ENCODE measurements at places on chromosomes 1 and 21.

DNA sequence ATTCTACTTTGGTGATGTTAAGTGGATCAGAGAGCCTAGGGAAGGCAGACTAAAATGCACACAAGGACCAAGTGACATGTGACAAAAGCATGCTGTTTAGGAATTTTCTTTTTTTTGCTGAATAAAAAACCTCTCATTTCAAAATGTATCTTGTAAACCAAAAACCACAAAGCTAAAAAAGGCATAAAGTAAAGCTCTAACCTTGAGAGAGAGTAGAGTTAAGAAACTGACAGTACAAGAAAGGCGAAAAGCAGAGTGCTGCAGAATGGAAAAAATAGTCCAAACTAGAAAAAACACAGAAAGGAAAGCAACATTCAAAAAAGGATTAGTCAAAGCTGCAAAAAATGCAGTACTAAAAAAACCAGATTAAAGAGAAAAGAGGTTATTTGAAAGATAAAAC is 76.5 kb downstream of the EPS15 start:
- no peak for DNase-seq

GRCh38 chr1:81827942-81828341 is 27.2 kb downstream of the ADGRL2 start:
- DNase-seq, result no peak

DNA sequence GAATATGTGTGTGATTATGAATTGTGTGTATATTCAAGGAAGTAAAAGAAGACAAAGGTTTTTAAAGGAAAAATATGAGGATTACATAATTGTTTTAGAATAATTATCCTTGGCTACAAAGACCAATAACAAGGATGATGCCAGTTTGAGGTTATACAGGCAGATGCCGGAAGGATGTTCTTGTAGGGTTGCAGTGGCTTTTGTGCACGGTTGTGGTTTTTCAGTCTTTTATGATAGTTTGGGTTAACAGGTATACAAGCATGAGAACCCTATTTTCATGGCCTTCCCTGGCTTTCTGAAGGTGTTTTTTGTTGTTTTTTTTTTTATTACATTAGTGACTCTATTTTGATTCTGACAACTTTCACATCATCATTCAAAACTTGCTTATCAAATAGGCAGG is 4.9 kb downstream of the CR2 start:
- no peak for DNase-seq

DNA sequence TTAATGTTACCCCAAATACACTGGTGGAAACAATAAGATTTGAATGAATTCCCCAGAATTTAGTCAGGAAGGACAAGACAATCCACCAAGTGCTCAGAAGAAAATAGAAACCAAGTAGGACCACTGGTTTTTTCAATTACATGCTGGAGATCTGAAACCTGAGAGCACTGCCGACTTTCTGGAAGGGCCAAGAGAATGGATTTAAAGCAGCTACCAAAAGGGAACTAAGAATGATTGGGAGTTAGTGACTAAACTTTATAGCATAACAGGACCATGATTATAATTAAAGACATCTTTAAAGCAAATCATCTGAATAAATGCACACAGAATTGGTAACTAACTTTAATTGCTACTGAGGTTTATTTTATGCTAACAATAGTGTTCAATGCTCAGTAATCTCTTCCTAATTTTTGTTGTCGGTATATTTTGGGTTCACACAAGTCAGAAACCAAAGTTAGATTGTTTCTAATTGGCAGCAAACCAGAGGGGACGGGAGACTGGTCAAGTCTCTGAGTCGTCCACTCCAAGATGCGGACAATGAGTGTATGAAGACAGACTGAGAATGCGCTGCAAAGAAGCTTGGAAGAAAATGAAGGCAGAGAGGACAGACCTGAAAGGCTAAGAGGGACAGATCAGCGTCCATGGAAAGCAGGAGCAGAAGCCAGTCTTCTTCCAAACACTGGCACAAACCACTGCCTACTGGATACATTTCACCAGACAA is 2.3 kb upstream of the RGS13 start:
- no peak for DNase-seq

DNA sequence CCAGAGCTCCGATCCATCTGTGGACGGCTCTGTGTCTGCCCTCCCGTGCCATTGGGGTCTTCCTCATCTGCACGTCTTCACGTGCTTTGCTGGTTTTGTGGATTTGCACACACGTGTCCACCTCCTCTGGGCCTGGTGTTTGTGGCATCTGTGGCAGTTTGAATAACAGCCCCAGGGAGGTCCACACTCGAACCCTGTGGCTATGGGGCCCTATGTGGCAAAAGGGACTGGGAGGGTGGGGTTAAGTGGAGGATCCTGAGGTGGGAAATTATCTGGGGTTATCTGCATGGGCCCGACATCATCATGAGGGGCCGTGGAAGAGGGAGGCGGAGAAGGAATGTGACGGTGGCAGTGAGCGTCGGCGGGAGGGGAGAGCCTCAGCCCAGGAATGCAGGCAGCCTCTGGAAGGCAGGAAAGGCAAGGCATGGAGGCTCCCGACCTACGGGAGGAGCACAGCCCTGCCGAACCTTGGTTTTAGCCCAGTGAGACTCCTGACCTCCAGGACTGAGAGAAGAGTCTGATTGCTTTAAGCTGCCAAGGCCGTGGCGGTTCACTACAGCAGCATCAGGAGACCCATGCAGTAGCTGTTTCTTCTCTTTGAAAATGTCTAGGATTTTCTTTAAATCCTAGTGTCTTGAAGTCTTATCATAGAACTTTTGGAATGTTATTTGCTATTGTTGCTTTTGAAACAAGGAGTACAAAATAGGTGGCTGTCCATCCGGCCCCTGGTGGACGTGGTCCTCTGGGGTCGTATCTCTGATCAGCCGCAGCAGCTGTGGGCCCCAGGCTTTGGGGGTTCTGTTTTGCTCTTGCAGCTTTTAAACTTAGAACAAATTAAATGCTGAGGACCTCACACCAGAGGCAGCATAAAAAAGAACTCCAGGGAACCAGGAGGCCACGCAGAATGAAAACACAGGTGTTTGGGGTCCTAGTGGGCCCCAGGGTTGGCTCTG is 40.0 kb upstream of the LRRC3 start:
- no peak for DNase-seq

DNA sequence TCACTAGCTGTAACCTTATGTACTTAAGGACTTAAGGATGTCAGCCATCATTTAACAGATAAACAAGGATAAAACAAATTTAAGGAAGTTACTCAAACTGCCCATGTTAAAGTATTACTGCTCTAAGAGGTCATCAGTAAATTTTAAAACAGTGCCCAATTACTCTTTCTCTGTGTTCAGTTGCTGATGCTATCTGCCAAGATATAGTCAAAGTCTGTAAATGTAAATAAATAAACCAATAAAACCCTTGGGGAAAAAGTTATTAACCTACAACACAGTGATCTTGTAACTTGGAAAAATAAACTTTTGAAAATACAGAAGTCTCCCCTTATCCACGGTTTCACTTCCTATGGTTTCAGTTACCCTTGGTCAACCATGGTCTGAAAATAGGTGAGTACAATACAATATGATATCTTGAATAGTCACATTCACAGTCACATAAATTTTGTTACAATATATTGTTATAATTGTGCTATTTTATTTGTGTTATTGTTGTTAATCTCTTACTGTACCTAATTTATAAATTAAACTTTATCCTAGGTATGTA is 501.8 kb downstream of the LMO4 start:
- no peak for DNase-seq

DNA sequence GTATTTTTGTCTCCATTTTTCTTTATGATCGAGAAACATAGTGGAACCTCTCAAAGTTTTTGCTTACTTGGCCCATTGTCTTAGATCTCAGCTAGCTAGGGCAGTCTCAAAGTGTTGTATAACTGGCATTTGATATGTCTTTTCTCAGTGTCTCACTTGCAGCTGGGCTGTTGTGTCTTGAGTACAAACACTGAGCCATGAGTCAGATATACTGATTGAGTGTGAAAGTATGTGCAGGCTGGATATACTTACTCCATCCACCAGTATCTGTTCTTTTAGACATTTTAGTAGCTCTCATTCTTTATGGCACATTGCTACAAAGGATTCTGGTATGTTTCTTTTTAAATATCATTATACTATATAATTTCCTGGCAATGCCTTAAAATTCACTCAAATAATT is 14.3 kb upstream of the GPR52 start:
- no peak for DNase-seq

DNA sequence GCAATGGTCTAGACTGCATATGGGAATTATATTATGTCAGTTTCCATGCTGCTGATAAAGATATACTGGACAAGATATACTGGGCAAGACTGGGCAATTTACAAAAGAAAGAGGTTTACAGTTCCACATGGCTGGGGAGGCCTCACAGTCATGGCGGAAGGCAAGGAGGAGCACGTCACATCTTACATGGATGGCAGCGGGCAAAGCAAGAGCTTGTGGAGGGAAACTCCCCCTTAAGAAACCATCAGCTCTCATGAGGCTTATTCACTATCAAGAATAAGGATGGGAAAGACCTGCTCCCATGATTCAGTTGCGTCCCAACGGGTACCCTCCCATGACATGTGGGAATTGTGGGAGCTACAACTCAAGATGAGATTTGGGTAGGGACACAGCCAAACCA is 21.2 kb downstream of the CCT8 start:
- no peak for DNase-seq

GRCh38 chr21:24023402-24023801 is 1583.9 kb downstream of the MRPL39 start:
- no peak for DNase-seq

GRCh38 chr1:153356392-153357075 is 1.1 kb upstream of the S100A9 start:
- peak; percentile 82 for DNase-seq

DNA sequence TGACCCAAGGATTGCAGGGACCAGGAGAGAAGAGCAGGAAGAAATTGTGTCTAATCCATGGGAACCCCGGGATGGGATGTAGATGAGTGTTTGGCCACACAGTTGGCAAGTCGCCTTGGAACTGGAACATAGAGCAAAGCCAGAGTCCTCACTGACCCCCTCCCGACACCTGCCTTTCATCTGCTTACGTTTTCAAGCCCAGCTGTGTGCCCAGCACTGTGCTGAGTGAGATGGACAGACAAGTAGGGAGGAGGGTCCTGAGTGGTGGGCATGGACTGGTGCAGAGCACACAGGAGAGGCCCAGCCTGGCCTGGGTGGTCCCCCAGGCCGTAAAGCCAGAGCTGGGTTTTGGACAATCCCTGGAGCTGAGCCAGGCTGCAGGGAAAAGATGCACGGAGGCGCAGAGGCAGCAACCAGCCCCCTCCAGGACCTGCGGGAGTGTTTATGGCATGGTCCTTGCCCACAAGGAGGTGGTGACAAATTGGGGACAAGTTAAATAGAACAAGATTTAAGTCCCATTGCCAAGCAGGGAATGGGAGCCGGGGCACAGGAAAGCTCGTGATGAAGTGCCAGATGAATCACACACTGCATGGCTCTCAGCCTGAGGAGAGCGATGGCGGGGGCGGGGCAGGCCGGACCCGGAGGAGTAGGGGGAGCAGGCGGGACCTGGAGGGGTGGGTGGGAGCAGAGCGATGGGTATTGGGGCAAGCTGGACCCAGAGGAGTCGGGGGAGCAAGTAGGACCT is 157.8 kb upstream of the VAMP3 start:
- DNase-seq, result no peak

DNA sequence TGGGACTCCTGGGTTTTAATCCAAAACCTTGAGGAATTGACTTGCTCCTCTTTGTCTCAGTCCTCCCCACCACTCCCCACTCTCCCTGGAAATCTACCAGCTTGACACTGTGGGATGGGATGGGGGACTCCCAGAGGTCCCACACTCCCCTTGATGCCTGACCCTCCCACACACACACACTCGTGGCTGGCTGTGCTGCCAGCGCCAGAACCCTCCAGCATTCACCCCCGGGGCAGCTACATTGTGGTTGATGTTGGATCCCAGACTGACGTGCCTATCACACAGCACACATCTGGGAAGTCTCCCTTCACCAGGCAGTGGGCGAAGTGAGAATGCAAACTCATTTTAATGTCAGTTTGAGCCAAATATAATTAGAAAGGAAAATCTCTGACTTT is 10.0 kb downstream of the KIRREL1 start:
- DNase-seq, result no peak

- no peak for DNase-seq
Observed at GRCh38 chr1:17503146-17503545, 36.4 kb upstream of the ARHGEF10L start.

GRCh38 chr1:10178597-10179405 is 31.6 kb upstream of the KIF1B start:
- no peak for DNase-seq

GRCh38 chr1:43135857-43136781 is 36.0 kb downstream of the EBNA1BP2 start:
- DNase-seq, result no peak

DNA sequence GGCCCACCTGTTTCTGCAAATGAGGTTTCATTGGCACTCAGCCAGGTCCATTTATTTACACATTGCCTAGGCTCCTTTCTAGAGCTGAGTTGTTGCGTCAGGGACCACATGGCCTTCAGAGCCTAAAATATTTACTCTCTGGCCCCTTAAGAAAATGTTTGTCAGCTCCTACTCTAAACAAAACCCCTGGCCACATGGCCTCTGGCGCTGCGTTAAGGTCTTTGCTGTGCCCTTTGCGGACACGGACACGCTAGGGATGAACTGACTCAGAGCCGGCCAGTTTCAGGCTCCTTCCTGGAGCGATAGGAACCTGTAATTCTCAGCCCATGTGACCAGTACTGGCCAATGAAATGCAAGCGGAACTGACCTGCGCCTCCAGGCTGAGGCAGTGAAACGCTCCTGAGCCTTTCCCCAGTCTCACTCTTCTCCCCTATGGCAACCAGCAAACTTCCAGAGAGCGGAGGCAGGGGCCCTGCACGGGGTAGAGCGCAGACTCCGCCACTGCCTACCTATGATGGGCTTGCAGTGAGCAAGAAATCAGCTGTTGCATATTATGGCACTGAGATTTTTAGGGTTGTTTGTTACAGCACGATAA is 160.3 kb downstream of the ETS2 start:
- no peak for DNase-seq

- no peak for DNase-seq
Observed at GRCh38 chr1:21961337-21961736, 15.5 kb upstream of the CELA3B start.

GRCh38 chr1:244006961-244007360 is 44.1 kb upstream of the ZBTB18 start:
- DNase-seq, result no peak

- DNase-seq, result no peak
Observed at GRCh38 chr1:33297911-33298622, 22.8 kb downstream of the A3GALT2 start.

DNA sequence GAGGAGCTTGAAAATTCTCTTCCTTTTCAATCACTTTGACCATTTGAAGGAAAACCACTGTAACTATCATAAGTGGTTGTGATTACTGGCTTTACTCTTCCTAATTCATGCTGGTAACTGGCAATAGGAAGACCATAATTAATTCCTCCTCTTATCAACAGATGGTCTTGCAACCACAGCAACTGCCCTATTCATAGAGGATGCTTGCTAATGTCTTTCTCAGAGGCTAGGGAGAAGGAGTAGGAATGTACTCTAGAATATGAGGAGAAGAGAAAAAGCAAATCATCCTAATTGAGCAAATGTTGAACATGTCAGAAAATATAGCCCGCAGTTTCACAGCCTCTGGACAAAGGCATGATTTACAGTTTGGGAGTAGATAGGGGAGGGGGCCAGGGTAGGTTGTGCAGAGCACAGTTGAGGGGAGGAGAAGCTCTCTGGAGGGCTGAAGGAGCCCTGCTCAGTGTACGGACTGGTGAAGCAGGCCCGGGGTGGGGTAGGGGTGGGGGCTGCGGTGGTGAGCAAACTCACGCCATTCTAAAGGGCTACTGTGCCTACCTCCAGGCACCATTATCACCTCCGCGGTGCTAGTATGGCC is 192.9 kb downstream of the PCP4 start:
- DNase-seq, result no peak

GRCh38 chr1:183477986-183478781 is 5.9 kb downstream of the SMG7 start:
- no peak for DNase-seq

GRCh38 chr1:228944935-228945371 is 209.7 kb downstream of the RHOU start:
- DNase-seq, result peak; percentile 64

All from vagina (tissue), 2 donors.